Stimulated activated CD8-positive, alpha-beta memory T cell treated with anti-CD3 and anti-CD28 coated beads, Interleukin-7, amount 100 ng/mL, for 24 hours (primary cell): ENCODE measurements at places on chromosomes 16 and 17.

DNA sequence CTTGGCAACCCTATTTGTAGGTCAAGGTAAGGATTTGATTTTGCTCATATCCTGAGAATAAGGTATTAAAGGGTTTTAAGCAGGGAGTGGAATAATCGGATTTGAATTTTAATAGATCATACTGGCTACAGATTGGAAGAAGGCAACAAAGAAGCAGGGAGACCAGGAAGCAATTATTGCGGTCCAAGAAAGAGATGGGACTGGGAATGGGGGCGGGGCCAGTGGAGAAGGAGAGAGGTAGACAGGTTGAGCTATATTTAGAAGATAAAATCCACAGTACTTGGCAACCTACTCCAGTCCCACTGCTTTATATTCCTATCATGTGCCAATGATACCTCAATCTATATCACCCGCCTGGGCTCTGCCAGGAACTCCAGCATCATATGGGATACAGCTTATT, 5.8 kb upstream of the NOL11 start:
- DNase-seq, result no peak

DNA sequence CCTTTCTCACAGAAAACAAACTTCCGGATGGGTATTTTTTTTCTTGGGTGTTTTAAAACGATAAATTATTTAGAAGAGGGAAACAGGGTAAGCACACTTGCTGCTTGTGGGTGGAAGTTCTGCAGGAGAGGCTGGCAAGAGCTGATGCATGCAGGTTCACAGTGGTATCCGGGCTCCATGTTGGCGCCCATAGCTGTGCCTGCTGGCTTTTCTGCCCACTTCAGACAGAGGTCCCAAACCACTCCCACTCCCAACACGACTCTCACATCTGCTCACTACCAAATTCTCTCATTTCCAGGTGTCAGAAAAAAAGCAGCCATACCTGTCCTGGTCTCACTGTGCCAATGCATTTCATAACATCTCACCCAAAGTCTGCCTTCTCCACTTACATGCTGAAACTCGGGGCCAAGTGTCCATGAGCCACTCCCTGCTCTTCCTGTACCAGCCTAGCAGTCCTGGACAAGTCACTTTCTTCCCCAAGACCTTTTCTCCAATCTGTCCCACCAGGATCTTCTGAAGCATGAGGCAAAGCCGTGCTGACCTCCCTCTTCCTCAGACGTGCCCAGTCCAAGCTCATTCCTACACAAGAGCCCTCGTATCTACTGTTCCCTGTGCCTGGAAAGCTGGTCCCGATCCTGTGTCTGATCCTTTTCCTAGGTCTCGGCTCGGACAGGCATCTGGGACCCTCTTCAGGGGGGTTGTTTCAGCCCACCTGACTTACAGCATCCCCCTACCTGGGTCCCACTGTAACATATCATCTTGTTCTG, 1.5 kb downstream of the CD300LF start:
- DNase-seq, result no peak

DNA sequence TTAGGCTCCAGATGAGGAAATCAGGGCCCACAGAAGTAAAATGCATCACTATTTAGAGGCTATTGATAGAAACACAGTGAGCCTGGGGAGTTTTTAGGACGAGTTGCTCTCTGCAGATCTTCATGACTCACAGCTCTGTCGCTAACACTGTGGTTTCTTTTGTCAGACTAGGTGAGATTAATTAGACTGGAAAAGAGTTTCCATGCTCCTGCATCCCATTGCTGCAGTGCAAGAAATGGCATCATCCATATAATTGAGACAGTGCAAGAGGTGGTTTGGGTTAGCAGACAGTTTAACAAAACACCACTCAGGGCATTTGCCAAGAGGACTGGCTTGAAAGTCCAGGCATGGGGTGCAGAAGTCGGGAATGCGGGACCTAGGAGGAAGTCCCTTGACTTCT, 198.8 kb upstream of the CACNG5 start:
- DNase-seq, result no peak

- DNase-seq, result no peak
Observed at GRCh38 chr16:24163935-24164334, 92.2 kb upstream of the CACNG3 start.

DNA sequence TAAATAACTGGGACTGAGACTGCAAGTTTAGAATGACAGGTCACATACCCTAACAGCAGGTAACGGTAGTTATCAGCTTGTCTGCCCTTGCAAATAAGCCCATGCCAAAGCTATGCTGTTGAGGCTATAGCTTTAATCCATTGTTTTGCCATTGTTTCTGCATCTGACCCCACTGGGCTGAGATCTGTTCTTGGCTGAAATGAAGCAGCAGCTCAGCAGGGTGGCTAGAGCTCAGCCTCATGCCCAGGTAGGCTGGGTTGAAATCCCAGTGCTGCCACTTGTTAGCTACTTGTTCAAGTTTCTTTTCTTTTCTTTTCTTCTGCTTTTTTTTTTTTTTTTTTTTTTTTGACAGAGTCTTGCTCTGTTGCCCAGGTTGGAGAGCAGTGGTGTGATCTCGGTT, 40.1 kb downstream of the NKD1 start:
- no peak for DNase-seq
